ENCODE measurements at places on chromosomes 7 and 10.

DNA sequence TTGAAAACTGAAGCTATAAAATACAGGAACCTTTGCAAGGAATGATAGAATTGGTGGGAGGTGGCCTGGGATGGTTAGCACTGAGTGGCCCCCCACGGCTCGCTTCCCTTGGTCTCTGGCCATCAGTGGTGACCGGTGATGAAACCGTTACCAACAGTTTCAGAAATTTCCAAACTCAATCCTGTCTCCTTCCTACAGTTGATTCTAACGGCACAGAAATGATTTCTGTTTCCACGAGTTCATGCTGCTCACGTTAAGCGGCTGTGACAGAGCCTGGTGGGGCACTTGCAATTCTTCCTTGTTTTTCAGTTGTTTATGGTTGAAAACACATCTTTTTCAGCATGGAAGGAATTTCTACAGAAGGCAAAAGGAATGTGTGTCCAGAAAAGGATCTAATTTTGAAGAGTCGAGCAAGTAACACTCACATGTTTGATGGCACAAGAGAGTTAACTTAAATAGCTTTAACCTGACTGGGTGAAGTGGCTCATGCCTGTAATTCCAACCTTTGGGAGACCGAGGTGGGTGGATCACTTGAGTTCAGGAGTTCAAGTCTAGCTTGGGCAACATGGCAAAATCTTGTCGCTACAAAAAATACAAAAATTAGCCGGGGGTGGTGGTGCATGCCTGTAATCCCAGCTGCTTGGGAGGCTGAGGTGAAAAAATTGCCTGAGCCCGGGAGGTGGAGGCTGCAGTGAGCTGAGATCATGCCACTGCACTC, 100.1 kb downstream of the DNAJB6 start:
- no peak for DNase-seq

GRCh38 chr10:84293574-84294016, 34.8 kb upstream of the CCSER2 start:
- DNase-seq, result peak; percentile 32

DNA sequence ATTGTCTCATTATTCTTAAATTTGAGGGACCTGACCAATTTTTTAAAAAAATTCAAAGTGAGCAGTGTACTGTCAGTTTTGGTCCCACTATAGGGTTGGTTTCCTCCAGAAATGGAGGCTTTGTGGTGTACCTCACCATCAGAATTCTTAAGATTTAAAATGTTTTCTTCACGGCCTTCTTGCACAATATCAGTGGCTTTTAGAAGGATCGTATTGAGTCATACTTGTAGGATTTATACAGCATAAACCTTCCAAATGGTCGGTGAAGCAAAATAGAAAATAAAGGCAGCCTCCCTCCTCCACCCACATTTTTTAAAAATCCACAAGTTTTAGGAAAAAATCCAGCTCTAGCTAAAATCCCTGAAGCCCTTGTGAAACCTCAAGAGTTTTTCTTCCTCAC, 126.4 kb downstream of the RNLS start:
- DNase-seq, result no peak

DNA sequence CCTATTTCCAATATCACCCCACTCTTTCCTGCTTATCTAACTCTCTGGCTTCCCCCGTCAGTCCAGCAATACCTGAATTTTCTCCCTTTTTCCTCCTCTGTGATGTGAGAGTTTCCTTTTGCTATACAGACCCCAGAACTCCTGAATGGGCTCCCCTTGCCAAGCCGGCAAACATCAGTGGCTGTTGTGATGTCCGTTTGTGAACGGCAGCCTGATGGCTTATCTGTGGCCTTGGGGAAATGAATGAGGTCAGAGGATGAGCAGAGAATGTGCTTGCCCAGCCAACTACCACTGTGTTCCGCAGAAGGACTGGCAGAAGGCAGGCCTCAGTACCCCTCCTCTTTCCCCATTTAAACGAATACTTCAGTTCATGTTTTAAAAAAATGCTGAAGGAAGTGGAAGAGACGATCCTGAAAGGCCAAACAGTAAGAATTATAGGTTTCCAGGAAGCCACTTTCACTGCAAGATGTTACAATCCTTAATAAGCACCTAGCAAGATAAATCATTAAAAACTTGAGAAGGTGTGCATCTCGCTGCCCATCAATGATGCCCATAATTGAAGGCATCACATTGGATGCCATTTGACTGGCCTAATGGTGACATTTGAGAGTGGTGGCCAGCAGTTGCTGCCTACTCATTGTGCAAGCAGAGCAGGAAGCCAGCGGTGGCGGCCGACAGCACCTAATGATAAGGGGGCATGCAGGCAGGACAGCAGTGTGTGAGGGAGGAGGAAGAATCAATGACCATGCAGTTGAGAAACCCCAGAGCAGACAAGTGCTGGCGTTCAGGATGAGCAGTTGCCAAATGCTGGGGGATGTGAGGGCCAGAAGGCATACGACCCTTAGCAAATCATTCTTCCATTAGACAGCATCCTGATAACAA, 31.5 kb downstream of the SLC18A2 start:
- no peak for DNase-seq

- no peak for DNase-seq
These were observed 60.2 kb downstream of the WIPF3 start for GRCh38 chr7:29866490-29866930.

DNA sequence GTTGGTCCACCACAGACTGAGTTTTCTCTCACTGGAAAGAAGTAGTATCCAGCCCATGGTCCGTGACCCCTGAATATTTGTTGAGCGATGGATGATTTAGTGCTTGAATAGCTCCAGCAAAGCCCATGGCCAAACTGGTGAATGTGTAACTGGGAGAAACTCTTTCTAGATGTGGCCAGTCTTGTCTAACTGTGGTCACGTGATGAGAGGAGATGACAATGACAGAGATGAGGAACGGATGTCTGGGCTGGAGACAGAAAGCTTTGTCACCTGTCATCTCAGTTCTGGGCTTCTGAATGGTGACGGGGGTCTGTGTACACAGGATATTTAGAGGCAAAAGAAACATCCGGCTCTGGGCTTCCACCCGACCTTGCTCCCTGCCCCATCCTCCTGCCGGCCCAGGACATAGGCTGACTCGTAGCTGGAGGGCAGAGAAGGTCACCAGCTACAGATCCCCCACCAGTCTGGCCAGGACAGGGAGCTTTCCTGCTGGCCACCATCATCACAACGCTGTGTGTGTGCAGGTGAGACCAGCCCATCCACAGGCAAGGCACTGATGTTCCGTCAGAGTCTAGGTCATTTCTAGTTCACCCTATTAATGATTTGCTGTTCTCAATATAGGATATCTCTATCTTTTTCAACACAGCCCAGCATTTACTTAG, 152.5 kb upstream of the TNS3 start:
- DNase-seq, result no peak

DNA sequence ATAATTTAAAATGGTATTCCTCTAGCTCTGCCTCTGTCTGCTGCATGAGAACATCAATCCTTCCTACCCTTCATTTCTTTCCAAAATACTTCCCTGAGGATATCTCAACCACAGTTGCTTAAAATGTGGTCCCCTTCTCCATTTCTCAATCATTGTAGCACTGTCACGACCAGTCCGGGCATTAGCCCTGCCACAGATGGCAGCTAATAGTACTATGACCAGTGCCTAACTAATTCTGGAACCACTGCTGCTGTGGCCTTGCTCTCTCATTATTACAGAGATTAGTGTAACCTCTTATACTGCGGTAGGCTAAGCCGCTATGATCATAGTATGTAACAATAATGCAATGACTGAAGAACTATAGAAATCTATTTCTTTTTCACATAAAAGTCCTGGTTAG, 66.0 kb downstream of the REEP3 start:
- no peak for DNase-seq

DNA sequence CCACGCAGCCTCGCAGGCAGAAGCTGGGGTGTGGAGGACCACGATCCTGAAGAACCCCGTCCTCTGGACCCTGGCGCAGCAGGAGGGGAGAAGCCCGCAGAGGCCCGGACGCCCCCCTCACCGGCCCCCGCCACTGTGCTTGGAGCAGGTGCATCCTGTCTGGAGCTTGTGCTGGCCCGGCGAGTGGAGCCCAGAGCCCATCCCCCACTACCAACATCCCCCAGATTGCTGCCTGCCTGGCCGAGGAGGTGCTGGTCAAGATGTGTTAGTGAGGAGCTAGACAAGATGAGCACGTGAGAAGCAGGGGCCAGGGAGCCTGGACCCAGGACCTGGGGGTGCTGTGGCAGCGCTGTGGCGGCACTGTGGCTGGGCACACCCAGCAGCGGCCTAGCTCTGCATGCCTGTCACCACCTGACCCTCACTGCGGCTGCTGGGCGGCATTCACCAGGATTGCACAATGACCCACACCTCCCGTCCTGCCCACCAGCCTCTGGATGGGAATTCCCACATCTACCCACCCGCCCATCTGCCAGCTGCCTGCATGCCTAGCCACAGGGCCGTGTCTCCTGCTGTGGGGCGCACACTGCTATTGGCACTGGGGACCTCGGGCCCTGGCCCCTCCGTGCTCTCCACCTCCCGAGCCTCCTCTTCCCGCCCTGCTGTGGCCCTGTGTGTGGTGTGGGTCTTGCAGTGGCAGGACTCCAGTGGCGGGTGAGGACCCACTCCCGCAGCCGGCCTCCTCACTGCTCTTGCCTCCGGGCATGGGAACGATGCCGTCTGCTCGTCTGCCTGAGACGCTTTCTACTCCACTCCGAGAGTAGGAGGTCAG, 11.8 kb downstream of the GPR146 start:
- no peak for DNase-seq

DNA sequence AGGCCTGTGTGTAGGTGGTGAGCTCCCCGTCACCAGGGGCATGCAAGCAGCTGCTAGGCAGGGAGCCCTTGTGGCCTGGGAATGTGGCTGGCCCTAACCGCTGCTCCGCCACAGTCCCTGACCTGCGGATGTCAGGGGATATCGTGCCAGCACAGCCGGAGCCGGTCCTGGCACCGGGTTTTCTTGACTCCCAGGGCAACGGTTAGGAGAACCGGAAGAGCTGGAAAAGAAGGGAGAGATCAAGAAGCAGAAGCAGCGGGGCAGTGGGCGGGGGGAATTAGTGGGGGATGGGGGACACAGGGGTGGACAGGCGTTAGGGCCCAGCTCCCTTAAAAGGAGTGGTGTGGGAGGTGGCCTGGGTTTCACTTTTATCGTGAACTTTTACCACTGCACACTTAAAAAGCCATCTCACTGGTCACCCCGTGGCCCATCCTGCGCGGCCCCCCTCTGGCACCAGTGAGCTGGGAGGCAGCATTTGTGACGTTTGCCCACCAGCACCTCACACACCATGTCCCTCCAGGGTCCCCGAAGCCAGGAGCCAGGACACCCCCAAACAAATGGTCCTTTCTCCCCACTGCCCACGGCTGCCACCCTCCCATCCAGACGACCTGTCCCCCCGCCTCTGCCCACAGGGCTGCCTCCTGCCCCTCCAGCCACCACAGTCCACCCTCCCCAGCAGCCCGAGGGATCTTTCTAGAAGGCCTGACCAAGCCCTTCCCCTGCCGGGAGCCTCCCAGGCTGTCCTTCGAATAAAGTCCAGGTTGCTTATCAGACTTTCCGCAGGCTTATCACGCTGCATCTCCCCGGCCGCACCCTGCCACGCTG, 1.8 kb upstream of the MICALL2 start:
- DNase-seq, result no peak

GRCh38 chr10:112442063-112442462, 4.7 kb downstream of the ZDHHC6 start:
- DNase-seq, result no peak

DNA sequence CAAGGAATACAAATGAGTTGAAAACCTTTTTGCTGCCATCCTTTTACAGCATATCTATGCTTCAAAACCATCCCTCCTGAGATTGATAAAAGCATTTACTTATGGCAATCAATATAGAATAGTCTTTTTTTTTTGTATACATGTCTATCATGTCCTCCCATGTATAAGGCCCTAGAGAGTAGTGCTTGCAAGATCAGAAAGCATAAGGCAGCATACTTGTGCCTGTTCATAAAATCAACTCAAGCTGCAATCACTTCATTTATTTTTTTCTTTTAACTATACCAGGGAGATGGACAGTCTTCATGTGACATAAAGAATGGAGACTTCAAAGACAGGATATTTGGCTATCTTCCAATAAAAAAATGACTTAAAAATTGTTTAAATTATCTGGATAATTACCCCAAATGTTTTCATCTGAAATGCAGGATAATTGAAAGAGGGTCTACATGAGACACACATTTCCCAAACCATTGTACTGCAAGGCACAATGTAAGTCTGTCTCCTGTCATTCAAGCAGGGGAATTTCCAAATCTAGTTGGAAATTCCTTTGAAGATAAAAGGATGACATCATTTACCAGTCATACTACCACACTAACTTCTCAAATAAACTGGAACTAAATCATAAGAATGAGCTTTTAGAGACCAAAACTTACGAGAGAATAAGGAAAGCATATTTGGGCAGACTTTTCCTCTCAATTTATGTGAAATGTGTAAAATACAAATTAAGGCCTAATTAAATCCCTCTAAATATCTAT, 22.5 kb downstream of the LRRN3 start:
- no peak for DNase-seq

DNA sequence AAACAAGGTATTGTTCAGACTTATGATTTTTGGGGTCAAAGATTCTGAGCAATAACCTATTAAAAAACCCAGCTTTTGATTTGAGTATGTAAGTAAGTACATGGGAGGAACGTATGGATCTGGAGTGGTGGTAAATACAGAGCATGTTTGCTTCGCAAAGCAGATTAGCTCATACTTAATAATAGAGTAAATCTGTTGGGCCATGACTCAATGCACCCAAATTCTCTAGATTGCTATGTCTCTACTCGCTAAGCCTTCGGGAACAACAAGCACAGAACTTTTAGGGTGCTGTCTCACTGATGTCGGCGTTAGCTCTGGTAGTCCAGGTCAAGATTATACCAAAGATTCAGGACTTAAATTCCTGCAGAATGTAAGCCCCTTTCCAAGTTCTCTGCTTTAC, 807 bp upstream of the MINPP1 start:
- DNase-seq, result no peak

- no peak for DNase-seq
These were observed 267.4 kb downstream of the ADK start for GRCh38 chr10:74418285-74418872.

DNA sequence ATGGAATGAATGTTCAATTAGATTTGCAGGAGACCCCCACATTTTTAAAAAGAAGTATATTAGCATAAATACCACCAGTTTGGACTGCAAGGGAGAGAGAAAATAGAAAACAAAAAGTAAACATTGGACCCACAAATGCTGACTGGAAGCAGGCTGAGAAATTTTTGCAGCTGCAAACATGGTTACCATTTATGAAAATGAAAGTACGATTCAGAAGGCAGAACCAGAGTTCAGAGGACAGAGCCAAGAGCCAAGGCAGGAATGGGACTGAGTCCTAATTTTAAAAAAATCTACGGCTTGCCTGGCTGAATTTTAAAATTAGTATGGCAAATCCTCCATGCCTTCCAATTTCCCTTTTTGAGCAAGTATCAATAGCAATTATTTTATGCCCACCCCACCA, 74.6 kb upstream of the NPS start:
- DNase-seq, result no peak

- no peak for DNase-seq
These were observed 199.1 kb downstream of the GLRX3 start for GRCh38 chr10:130335336-130335735.

DNA sequence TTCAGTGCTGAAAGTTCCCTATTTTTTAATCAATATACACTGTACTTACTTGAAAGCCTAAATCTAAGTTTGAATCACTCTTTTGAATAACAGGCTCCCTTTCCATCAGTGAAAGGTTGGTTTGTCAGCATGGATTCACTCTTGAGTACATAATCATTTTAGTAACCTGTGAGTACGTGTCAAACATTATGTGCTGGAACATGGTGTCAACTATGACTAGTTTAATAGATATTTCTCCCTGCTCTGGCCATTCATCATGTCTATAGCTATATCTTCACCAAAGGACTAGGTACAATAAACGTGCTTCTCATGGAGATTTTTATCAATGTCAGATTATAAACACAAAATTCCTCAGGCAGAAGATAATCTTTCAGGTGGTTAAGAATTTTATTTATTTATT, 61.7 kb upstream of the MDFIC start:
- DNase-seq, result no peak

Measured in stimulated activated CD8-positive, alpha-beta memory T cell treated with anti-CD3 and anti-CD28 coated beads, Interleukin-2, amount 100 ng/mL, for 48 hours (primary cell).